ENCODE measurements at places on chromosomes 16 and 17.

- DNase-seq, result no peak
Measured at GRCh38 chr16:84451781-84452180, 52.7 kb downstream of the MEAK7 start.

DNA sequence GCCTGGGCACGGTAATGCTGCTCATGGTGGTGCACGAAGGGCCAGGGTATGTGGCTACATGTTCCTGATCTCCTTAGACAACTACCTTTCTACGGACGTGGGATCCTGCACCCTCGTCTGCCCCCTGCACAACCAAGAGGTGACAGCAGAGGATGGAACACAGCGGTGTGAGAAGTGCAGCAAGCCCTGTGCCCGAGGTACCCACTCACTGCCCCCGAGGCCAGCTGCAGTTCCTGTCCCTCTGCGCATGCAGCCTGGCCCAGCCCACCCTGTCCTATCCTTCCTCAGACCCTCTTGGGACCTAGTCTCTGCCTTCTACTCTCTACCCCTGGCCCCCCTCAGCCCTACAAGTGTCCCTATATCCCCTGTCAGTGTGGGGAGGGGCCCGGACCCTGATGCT lies 12.0 kb downstream of the ERBB2 start:
- DNase-seq, result no peak

GRCh38 chr17:22265807-22266206 lies 573.5 kb downstream of the KCNJ18 start:
- no peak for DNase-seq

- DNase-seq, result no peak
Measured at GRCh38 chr16:76964464-76965154, 226.4 kb upstream of the MON1B start.

GRCh38 chr16:47533744-47534292 lies 72.7 kb downstream of the PHKB start:
- DNase-seq, result no peak

DNA sequence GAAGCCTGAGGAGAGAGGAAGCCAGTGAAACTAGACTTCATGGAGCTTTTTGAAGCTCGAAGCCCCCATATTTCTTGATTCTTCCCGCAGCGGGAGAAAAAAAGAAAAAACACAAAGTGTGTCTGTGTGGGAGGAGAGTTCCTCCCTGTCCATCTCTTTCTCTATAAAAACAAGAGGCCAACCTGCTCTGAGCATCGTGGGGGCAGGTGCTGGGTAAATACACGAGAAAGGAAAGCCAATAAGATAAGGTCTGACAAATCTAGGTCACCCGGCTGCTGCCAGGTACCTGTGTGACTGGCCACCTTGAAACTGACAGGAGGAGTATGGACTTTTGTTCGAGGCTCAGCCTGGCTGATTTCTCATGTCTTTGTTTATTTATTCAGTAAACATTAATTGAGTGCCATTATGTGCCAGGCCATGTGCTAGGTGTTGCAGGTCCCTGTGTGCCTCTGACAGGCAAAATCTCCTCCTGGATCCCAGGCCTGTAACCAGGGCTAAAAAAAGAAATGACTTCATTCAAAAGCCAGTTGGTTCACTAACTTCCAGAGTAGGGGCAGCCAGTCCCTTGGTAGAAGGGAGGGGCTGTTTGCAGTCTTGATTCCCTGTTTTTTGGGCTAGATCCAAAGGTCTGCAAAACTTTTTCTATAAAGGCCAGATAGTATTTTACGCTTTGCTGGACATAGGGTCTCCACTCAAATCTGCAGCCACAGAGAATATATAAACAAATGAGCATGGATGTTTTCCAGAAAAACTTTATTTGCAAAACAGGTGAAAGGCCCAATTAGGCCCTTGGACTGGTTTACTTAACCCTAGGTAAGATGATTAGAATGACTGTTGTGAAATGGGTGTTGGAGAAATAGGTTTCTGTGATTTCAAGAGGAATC lies 35.6 kb downstream of the YPEL2 start:
- DNase-seq, result peak; percentile 65

GRCh38 chr17:81140695-81141094 lies 24.6 kb upstream of the PVALEF start:
- DNase-seq, result no peak
